ENCODE measurements at places on chromosomes 12 and 14.

GRCh38 chr14:97977651-97978261, 1180.6 kb downstream of the VRK1 start:
- peak; percentile 53 for DNase-seq

DNA sequence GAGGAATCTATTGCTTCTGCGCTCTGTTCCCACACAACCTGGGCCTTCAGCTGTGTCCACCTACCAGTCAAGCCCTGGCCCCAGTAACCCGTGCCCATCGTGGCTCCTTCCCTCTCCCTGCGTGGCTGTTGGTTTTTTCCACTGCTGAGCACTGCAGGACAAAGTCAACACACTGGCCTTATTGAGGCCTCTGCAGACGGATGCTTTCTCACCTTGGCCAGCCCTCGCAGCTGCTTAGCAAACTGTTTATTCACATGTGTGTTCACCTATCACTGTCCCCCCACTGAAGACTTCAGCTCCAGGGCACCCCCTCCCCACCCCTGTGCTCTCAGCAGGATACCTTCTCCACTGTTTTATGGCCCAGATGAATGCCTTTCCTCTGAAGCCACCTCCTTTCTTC, 12.8 kb upstream of the GPX2 start:
- no peak for DNase-seq

GRCh38 chr12:39239490-39240486, 203.1 kb downstream of the KIF21A start:
- DNase-seq: no peak

DNA sequence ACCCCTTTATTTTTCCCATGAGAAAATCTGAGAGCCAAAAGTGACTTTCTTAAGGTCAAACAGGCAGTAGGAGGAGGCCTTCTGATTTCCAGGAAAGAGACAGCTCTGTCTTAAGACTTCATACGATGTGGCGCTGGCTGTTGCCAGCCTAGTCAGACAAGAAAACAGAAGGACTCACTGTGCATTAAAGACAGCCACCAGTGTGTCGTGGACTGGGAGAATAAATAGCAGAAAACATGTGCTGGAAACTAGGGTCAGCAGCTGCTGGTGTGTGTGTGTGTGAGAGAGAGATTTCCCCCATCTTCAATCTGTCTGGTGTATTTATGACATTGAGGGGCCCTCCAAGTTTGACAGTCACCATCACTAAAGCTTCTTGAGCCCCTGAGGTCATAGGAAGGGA, 708.6 kb upstream of the TMEM132C start:
- DNase-seq: no peak

DNA sequence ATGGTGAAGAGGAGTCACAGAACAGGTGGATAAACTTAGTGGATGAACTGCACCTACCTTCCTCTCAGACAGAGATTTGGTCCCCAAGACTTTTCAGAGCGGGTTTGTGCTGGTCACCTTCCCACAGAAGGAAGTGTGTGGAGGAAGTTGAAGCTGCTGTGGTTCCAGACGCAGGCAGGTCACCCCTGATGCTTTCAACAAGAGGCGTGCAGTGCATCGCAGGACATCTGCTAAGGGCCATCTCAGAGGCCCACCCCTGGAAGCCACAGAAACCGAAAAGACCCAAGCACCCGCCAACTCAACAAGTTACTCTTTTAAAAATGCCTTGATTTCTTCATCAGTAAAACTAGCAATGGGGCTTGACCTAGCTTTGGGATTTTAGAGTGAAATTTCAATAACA, 1.0 kb upstream of the GPX2 start:
- DNase-seq: no peak

- no peak for DNase-seq
These were observed 376.7 kb downstream of the PDZRN4 start for GRCh38 chr12:41564816-41565215.

- DNase-seq: no peak
These were observed 49.6 kb downstream of the CAND1 start for GRCh38 chr12:67318786-67319185.

DNA sequence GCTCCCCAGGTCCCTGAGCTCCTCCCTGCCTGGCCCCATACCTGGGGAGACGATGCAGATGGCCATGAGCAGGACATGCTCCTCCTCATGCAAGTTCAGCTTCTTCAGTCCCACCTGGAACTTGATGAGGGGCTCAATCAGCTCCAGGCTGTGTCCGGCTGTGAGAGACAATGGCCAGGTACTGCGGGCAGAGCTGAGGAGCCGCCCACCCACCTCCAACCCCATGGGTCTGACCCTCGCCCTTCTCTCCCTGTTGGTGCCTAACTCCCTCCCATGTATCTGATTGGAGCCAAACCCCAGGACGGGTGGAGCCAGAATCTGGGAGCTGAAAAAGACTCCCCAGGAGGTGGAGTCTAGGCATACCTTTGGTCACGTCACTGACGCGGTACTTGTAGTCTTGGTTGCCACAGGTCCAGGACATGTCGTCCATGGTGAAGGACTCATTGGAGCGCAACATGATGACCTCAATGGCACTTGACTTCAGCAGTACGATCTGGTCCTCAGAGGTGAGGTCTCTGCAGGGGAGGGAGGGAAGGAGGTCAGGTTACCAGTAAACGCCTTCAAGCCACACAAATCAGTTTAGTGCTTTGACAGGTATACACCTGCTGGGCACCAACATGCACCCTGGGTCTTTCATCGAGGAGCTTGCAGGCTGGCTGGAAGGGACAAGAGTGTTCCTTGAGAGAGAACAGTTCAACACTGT, 26.7 kb upstream of the HDAC7 start:
- DNase-seq: no peak

GRCh38 chr12:101597164-101597563, 2.4 kb downstream of the MYBPC1 start:
- no peak for DNase-seq

DNA sequence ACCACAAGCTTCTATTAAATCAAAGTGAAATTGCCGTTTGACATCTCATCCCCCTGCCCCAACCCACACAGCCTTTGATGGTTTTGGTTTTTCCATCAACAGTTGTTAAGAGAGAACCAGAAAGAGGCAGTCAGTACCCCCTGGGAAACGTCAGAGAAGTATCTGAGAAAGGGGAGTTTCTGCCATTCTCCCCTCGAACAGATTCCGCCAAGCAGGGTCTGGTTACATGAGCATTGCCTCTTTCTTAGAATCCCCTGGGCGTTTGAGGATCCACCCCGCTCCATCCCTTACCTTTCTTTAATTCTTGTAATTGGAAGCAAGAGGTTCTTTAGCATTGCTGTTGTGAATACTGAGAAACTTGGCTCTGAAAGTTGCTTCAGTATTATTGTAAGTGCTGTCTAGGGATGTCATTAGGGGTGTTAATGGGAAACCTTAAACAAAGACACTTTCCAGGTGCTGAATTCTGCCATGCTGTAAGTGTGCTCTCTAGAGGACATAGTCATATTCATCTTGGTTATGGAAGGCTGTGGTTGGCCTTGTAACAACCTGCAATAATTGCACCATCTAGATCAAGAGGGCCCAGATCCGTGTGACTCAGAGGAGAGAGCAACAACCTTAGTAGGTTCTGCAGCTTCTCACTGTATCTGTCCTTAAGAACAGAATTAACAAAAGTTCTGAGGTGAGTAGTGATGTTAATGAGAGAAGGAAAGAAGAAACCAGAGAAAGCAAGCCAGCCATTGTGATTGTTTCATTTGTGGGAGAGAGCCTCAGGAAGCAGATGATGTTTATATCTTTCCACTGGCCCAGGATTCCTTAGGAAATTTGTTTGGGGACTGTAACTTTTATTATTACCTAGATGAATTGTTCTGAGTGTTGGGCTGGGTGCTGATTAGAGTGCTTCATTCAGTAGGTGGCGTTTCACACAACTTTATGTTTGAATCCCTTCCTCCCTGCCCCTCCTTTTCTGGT, 9.0 kb downstream of the TMBIM6 start:
- no peak for DNase-seq

DNA sequence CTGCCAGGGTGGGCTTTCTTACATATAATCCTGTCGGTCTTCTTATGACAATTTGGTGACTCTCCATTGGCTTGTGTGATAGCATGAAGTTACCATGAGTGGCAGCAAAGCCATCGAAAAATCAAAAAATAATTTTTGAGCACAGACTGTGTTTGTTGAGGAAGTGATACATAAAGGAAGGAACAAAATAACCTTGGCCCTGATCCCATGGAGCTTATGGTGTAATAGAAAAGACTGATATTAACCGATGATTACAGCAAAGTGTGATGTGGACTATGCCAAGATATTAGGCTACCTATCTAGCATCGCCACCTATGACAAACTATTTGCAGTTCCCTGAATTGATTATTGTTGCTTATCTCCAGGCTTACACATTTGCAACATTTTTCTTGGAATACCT, 383.2 kb downstream of the AEBP2 start:
- DNase-seq: no peak

DNA sequence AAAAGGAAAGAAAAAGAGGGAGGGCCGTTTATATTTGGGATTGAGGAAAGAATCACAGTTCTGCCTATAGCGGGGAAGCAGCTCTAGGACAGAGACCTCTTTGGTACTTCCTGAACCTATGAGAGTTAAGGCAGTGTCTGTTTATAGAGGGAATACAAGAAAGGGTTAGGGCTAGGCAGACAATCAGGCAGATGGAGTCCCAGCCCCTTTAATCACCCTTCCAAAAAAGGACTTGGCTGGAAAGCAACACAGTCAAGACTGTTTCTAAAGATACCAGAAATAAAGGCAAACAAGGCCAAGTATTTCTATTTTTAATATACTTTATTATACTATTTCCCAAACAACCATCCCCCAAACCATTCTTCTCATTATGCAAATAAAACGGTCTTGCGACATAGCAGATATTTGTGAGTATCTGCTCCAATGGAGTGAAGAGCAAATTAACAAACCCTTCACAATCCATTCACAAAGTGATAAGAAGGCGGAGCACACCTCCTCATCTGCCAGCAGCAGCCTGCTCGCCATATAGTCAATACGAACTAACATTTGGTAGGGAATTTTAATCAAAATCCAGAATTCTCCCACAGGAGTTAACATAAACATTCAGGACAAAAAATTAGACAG, 697 bp upstream of the GRIP1 start:
- no peak for DNase-seq

DNA sequence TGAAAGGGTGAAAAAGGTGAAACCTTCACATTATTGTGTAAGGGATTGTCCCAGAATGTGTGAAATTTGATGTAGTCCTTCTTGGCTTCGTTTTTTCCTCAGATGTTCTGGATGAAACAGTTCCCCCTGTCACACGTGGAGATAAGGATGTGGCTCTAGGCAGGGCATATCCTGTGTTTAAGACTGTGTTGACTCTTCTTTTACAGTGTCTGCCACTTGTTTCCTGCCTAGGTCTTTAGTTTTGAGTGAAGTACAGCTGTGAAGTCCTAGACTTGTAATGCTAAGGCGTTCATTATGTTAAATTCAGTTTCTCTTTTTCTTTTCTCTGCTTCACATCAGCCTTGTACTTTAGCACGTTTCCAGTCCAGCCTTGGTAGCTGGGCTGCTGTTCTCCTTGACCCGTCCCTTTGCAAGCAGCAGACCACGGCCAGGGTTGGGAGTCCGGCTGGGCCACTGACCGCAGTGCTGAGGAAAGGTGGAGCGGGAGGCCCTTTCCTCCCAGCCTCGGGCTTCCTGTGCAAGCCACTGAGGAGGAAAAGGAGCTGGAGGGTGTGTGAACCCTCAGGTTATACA, 59.1 kb downstream of the RASSF3 start:
- no peak for DNase-seq

DNA sequence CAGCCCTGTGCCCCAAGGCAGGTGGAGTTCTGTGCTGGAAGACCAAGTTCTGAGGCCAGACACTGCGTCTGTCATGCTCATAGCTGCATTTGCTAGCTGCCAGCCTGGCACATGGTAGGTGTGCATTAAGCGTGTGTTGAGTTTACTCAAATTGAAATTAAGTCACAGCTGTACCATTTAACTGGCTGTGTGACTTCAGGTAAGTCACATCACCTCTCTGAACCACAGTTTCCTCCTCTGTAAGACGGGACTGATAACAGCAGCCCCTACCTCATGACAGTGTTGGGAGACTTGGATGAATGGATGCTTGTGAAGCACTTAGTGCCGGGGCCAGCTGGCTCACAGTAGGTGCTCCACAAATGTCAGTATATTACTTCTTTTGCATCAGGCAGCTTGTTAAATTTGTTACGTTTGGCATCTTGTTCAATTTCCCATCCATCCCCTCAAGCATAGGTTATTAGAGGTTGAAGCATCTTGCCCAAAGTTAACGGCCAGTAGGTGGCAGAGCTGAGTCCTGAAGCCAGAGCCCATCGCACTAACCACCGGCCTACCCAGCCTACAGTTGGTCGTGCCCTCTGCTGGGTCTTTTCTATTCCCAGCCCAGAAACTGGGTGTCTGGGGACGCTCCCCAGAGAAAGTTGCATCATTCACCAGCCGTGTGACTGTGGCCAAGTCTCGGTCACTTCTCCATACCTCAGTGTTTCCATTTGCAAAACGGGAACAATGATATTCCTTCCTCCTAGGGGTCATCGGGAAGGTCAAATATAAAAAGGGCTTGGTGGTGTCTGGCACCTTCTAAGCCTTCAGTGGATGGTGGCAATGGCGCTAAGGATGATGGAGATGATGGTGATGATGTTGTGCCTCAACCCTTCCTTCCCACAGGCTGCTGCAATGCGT, 4.5 kb downstream of the DAO start:
- no peak for DNase-seq

DNA sequence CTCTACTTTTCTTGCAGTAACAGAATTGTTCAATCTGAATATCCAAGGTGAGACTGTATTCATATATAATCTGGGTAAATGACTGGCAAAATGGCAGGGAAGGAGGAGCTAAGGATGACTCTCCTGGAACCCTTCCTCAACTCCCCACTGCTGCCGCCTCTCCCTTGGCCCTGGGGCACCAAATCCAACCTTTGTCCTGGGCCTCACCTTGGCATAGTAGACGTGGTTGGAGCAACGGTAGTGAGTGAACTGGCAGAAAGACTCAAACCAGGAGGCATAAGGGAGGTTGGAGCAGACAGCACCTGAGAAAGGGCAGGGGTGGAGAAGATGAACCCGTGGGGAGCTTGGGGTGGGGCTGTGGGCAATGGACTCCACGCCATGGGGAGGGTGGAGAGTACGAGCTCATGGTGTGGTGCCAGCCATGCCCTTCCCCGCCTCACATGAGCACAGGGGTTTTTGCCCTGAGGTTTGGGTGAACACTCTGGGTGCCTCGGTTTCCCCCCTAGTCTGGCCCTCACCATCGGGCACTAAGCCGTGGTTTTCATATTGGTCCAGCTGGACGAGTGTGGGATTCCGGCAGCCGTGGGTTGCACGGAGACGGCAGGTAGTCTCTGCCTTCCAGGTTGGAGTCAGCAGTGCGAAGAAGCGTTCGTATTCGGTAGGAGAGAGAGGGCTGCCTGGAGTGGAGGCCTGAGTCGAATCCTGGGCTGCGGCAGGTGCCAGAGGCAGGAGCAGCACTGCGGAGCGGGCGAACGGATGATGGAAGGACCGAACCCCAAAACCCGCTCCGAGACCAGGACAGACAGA, 753 bp downstream of the ACRBP start:
- DNase-seq: no peak
